ENCODE measurements at places on chromosomes 1 and 21. TPM values are rescaled to one million over a fixed set of nuclear protein-coding genes. Genes with fewer than 3 reads are reported as not detected.

DNA sequence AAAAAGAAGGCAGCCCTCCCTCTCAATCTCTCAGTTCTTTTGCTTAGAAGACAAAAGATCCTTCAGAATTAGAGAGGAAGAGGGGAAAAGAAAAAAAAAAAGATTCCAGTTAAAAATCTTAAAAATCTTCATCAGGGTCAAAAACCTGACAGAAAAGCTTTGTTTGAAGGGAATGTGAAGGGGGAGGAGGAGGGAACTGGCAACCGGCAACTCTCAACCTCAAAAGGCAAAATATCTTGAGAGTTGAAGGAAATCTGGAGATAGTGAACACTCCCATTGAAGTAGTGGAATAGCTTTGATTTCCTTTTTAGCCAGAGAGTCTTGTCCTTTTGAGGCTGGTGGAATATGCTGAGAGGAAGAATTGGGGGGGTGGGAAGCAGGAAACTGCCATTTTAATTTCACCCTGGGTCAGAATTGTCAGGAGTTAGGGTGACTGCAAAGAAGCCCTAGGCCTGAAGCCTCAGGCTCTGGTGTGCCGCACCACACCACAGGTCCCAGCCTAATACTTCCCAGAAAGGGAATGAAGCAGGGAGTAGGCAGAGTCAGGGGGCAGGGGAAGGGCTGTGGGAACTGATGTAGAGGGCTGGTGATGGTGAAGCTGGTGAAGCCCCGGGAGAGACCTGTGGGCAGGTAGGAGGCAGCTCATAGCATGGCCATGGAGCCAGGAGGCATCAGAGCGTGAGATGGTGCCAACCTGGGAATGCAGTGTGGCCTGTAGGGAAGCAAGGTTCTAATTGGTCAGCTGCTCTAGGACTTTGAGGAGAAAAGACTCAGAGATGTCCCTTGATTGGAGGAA is 24.6 kb downstream of the KIRREL1 start:
- no peak for DNase-seq

- DNase-seq, result no peak
Measured at GRCh38 chr1:113928941-113929749, at the start of gene HIPK1. Gene HIPK1, plus strand, starts transcription at chr1:113929324.

The ANGPTL7 gene
- not detected for total RNA-seq

DNA sequence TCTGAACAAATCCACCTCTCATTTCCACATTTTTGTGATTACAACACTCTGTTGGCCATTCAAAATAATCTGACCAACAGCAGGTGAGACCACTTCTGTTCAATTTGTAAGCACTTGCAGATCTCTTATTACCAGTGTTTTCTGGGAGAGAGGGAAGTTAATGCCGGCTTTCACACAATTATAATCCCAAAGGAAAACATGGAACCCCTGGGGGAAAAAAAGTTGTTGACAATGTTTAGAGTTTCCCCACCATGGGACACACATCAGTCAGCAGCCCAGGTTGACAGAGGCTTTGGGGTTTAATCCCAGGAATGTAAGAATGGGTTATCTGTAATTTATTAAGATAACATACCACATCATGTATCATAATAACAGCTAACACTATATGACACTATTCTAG is 68.4 kb upstream of the TNFSF4 start:
- DNase-seq, result no peak

- DNase-seq, result no peak
Measured at GRCh38 chr1:13956393-13956792, 256.4 kb downstream of the PRDM2 start.

- no peak for DNase-seq
Measured at GRCh38 chr1:17952506-17952905, 155.1 kb upstream of the IGSF21 start.
